Type B pancreatic cell (in vitro differentiated cells): ENCODE measurements at places on chromosomes 6 and 20. TPM values are rescaled to one million over a fixed set of nuclear protein-coding genes. Genes with fewer than 3 reads are reported as not detected.

The SLC22A2 gene
- not detected in 2 replicates for total RNA-seq

GRCh38 chr6:2216794-2217383 is 28.5 kb downstream of the GMDS start:
- no peak overlapping the region for H3K4me3 ChIP-seq
- DNase-seq: no peak
- no peaks in the 10 kb centered on the region for H3K4me1 ChIP-seq
- no peak overlapping the region for H3K27ac ChIP-seq
- no peaks in the 10 kb centered on the region for H3K36me3 ChIP-seq
- peaks cover 3% of the 10 kb centered on the region for H3K27me3 ChIP-seq

GRCh38 chr20:7031222-7031621 is 263.7 kb downstream of the BMP2 start:
- H3K27me3 ChIP-seq: peaks cover 8% of the 10 kb centered on the region
- H3K27ac ChIP-seq: no peak overlapping the region
- no peaks in the 10 kb centered on the region for H3K36me3 ChIP-seq
- no peak for DNase-seq
- H3K4me3 ChIP-seq: no peak overlapping the region

DNA sequence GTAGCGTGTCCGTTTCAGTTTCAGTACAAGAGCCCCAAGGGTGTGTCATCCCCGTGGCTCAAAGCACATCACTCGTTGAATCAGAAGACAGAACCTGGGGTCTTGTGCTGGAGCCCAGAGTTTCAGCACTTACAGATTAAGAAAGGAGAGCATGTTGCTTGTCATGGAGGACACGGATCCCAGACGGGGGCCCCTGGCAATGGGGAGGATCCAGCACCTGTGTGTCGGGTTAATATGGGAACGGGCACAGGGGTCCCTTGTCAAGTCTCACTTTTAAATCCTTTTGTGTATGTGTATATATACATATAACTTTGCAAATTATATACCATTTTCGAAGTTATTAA is 23.4 kb downstream of the THBS2 start:
- H3K27ac ChIP-seq: no peak overlapping the region
- H3K4me3 ChIP-seq: no peak overlapping the region
- H3K4me1 ChIP-seq: peaks cover 10% of the 10 kb centered on the region
- DNase-seq: no peak
- H3K27me3 ChIP-seq: no peaks in the 10 kb centered on the region
- peaks cover 8% of the 10 kb centered on the region for H3K36me3 ChIP-seq

DNA sequence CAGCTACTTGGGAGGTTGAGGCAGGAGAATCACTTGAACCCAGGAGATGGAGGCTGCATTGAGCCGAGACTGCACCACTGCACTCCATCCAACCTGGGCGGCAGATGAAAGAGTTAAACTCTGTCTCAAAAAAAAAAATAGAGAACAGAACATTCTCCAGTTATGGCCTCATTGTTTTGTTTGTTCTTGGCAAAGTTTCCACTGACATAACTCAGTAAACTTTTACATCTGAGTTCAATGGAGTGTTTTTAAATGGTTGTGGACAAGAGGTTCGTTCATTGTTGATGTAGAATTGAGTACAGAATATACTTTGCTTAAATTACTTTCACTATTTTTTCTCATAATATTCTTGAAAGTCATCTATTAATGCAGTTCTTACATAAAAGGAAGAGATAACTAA is 42.2 kb upstream of the IFNGR1 start:
- no peaks in the 10 kb centered on the region for H3K27me3 ChIP-seq
- H3K4me1 ChIP-seq: peaks cover 5% of the 10 kb centered on the region
- no peak for DNase-seq
- no peak overlapping the region for H3K27ac ChIP-seq
- no peak overlapping the region for H3K4me3 ChIP-seq

- peak overlapping the region; percentile 89 for H3K27ac ChIP-seq
- H3K36me3 ChIP-seq: no peaks in the 10 kb centered on the region
- peaks cover 36% of the 10 kb centered on the region for H3K4me1 ChIP-seq
- DNase-seq: no peak
- H3K4me3 ChIP-seq: peak overlapping the region; percentile 94
Observed at GRCh38 chr20:24993337-24994185, 1.0 kb upstream of the APMAP start.
